ENCODE measurements at places on chromosomes 5 and 9.

- DNase-seq, result peak; percentile 81
Measured at GRCh38 chr9:95055851-95056551, 261.5 kb downstream of the FANCC start.

DNA sequence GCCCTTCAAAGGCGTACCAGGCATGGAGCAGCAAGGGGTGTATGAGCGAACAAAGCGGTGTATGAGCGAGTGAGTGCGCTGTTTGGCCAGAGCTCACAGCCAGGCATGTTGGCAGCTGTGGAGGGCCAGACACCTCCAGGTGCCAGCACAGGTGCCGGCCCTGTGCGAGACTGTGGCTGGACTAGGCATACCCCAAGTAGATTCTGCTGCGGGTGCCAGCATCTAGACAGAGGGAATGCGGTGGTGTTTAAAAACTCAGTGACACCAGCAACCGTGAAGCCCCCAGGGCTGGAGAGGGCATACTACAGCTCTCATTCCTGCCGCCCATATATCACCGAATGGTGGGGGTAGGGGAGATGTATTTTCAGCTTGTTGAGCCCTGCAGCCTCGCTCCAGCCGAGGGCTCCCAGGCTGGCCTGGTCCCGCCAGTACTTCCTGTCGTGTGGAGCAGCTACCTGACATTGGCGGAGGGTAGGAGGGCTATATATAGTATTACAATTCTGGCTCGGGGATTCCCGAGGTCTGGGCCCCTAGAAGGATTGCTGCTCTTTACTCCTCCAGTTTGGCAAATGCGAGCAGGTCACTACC is 1829.6 kb upstream of the NUDT12 start:
- DNase-seq, result no peak

GRCh38 chr9:113912816-113913215 is 36.7 kb downstream of the ZNF618 start:
- DNase-seq, result no peak

DNA sequence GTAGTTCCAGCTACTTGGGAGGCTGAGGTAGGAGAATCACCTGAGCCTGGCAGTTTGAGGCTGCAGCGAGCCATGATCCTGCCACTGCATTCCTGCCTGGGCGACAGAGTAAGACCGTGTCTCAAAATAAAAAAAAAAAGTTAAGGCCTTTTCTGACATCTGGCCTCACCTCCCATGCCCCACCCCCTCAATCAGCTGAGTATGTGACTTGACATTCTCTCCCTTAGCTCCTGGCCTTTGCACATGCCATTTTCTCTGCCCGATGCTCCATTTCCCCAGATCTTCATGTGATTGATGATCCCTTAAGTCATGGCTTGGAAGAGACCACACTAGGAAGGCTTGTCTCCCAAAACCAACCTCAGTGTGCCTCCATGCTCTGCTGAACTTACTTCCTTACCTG is 17.7 kb upstream of the TCOF1 start:
- no peak for DNase-seq

GRCh38 chr9:78510035-78510434 is 213.1 kb downstream of the PSAT1 start:
- no peak for DNase-seq

- no peak for DNase-seq
Measured at GRCh38 chr9:114317665-114318357, 5.1 kb upstream of the ORM1 start.

GRCh38 chr9:93450945-93451815 is at the start of gene FAM120A:
Gene FAM120A, plus strand, starts transcription at chr9:93451685. Its CDS starts 231 bp downstream, at chr9:93451916.
- peak; percentile 82 for DNase-seq

DNA sequence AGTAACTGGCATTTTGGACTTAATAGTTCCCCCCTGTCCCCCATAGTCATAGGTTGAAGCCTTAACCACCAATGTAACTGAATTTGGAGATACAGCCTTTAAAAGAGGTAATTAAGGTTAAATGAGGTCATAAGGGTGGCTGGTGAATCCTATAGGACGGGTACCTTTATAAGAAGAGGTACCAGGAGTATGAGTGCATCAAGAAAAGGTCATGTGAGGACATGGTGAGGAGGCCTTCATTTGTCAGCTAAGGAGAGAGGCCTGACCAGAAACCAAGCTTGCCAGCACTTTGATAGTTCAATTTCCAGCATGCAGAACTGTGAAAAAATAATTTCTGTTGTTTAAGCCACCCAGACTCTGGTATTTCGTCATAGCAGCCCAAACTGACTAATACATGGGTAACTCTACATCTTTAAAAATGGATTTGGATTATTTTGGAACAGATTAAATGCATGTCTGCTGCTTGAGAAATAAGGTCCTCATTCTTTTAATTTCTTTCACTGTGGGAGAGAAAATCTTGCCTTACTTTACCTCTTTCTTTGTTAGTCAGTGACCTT is 9.7 kb downstream of the RASA1 start:
- DNase-seq, result no peak

GRCh38 chr5:143920772-143921171 is 108.8 kb downstream of the HMHB1 start:
- DNase-seq, result peak; percentile 15

DNA sequence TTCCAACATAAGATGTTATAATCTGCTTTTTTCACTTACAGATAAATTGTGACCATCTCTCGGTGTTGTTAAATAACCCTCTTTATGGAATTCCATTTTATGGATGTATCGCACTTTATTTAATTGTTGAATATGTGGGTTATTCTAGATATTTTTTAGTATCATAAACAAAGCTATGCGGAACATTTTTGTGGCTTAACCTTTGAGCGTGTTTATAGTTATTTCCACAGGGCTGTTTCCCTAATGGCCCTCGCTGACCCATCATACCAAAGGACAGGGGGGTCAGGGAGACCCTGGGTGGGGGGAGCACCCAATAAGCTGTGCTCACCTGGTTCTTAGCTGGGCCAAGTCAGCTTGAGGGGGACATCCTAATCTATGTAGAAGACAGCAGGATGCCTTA is 65.3 kb downstream of the NDST1 start:
- no peak for DNase-seq

DNA sequence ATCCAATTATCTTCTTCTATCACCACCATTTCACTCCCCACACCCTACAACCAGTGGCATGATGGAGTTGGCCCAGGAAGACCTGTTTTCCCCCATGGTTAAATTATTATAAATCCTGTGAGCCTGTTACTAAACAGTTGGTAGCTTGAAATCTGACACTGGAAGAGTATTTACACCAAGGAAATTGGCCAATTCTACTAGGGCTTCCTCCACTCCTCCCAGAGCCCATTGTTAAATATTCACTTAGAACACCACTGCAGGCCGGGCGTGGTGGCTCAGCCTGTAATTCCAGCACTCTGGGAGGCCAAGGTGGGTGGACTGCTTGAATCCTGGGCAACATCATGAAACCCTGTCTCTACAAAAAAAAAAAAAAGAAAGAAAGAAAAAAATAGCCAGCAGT is 32.4 kb upstream of the CKS2 start:
- DNase-seq, result no peak

GRCh38 chr5:57332361-57332760 is 150.2 kb downstream of the ACTBL2 start:
- no peak for DNase-seq

DNA sequence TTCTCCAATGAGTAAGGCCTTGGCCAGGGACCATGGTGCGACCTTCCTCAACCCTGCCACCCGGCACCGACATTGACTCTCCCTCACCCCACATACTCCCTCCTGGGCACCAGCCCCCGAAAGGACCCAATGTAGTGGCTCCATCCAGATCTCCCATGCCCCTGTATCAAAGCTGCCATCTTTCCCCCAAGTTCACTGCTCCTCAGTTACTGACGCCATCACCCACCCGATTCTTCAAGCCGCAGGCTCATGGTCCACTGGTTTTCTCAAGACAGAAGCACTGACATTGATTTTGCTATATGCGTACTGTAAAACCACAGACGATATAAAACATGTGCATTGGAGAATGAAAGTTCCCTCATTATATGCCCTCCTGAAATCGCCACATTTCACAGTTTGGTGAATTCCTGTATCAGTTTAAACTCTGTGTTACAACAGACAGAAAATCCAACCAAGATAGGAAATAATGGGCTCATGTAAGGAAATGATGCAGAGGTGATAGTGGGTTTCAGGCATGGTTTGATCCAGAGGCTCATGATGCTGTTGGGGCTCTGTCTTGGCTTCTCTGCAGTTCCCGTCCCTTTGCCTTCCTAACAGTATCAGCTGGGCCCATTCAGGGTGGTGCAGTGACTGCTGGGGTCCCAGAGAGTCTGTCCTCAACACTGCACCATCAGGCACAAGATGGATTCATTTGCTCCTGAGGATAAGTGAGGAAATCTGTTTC is 207.3 kb upstream of the IER5L start:
- DNase-seq, result no peak

DNA sequence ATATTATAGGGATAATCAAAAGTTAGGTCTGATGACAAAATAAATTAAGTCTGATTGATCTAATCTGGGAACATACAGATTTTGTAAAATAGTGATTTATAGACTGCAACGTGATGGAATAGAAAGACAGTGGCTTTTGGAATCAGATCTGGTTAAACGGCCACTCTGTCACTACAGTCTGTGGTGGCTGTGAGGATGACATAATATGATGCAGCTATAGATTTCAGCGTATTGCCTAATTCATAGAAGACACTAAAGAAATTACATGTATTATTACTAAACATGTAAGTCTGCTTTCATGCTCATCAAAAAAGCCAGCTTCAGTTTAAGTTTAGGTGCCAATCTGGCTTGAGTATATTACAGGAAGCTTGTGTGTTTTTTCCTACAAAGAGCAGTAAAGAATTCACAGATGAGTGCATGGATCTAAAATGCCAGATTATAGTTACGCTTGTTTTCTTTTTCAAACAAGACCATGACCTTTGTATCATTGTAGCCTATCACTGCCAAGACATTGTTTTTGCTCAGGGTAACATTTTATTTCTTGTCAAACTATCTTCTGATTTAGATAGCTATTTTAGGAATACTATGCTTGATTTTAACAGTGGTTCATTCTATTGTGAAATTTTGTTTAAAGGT is 25.7 kb downstream of the CPEB4 start:
- no peak for DNase-seq

DNA sequence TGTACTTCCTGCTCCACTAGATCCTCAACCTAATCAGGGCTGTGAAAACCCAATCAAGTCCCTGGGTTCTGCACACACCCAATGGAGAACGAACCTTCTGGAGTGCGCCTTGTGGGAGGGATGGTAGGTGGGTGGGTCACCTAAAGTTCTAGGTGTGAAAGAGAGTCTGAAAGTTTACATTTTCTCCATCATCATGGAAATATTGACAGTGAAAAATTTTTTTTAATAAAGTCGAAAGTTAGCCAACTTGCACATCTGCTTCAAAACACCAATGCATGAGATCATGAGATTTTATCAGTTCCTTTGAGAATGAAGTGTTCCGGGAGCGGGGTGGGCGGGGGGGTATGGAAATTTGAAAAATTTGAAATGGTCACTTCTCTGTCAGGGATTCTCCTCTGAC is 21.7 kb downstream of the TAF11L14 start:
- no peak for DNase-seq

DNA sequence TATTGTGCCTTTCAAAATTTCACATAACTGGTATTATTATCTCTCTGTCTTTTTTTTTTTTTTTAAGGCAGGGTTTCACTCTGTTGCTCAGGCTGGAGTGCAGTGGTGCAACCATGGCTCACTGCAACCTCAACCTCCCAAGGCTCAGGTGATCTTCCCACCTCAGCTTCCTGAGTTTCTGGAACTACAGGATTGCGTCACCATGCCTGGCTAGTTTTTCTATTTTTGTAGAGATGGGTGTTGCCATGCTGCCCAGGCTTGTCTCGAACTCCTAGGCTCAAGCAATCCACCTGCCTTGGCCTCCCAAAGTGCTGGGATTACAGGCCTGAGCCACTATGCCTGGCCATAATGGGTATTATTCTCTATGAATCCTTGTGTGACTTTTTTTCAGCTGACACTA is 402.3 kb upstream of the SMARCA2 start:
- no peak for DNase-seq

GRCh38 chr9:130043654-130044623 is 950 bp upstream of the FNBP1 start:
- DNase-seq, result peak; percentile 62

GRCh38 chr5:152811988-152812387 is 406.9 kb upstream of the NMUR2 start:
- no peak for DNase-seq

DNA sequence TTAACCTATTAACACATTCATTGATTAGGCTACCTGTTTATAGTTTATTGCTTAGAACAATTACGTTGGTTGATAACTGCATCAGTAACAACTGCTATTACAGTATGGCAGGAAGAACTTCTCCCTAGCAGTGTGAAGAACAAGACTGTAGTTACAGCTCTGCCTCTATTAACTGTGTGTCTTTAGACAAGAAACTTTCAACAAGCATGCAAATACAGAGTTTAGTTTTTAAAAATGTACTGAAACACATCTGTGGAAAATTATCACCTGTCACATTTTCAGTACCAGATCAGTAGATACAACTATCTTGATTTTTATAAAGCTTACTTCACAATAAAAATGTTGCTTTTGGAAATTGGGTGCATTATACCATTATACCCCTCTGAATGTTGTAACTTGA is 22.2 kb downstream of the ELL2 start:
- DNase-seq, result no peak
